PC-9 (cell line): ENCODE measurements at places on chromosomes 13 and 19. TPM values are rescaled to one million over a fixed set of nuclear protein-coding genes. Genes with fewer than 3 reads are reported as not detected.
A peak's percentile ranks its signal among the peaks of the same experiment; 100 is the strongest.

DNA sequence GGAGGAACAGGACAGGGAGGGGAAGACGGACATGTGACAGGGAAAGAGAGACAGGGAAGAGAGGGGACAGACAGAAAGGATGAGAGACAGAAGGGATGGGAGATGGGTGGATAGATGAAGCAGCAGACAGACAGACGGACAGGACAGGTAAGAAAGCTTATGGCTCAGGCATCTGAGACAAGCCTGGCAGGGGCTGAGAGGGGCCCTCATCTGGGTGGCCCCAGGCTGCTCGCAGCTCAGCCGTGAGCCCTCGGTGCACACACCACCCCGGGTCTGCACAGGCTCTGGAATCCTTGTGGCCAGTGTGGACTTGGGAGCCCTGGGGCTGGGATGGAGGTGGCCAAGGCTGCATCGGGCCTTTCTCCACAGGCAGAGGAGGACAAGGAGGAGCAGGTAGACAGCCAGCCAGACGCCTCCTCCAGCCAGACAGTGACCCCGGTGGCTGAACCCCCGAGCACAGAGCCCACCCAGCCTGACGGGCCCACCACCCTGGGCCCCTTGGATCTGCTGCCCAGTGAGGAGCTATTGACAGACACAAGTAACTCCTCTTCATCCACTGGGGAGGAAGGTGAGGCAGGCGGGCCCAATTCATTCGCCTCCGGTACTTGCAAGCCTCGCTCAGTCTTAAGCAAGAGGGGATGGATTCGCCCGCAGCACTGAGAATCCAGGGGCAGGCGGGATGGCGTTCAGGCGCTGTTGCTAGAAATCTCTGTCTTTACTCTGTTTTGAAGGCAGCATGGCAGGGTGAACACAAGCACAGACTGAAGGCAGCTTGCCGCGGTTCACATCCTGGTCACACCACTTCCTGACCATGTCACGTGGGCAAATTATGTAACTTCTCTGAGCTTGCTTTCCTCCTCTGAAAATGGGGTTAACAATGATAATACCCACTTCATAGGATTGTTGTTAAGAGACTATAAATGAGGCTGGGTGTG is 14.0 kb downstream of the GRAMD1A start:
- no peak for DNase-seq

- DNase-seq, result no peak
These were observed 87.1 kb downstream of the ZNF486 start for GRCh38 chr19:20254121-20254520.

GRCh38 chr19:5287066-5287465 is 53.5 kb downstream of the PTPRS start:
- DNase-seq, result no peak

The SYT3 gene
- not detected in 2 replicates for total RNA-seq

The ZNF709 gene
- total RNA-seq, result 1.6 and 1.8 TPM in 2 replicates

DNA sequence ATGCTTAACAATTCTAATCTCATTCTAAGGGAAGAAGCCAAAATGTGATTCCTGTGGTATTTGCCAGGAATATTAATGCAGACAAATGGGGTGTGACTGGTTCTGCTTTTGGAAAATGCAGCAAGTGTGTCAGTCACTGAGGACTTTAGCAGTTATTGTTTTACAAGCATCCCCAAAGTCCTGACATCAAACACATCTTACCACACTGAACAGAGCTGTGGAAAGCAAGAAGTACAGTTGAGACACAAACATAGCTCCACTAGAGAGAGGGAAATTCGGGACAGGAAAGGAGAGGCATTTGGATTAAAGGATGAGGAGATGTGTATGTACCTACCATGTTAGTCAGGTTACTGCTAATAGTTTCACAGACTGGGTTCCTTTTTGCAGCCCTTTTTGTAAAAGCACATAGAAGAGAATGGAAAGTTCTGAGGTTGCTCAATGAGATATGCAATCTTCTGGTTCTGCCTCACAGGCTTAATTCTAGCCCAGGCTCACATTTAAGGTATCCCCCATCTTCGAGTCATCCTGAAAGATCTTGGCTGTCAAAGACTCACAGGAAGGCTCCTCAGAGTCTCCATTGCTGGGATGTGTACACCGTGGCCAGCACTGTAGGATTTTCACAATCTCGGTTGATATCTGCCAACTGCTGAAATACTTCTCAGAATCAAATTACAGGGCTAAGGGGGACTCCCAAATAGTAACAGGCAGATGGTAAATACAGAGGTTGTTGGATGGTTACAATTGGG is 316.6 kb downstream of the DNAJC15 start:
- DNase-seq, result no peak

The TMEM86B gene
- 18.1 and 18.4 TPM in 2 replicates for total RNA-seq

The EHD2 gene
- 25.6 and 36.6 TPM in 2 replicates for total RNA-seq

- peak; percentile 69 for DNase-seq
These were observed 71.2 kb upstream of the GTF3A start for GRCh38 chr13:27353166-27353583.

The LILRA1 gene
- total RNA-seq, result not detected in 2 replicates

DNA sequence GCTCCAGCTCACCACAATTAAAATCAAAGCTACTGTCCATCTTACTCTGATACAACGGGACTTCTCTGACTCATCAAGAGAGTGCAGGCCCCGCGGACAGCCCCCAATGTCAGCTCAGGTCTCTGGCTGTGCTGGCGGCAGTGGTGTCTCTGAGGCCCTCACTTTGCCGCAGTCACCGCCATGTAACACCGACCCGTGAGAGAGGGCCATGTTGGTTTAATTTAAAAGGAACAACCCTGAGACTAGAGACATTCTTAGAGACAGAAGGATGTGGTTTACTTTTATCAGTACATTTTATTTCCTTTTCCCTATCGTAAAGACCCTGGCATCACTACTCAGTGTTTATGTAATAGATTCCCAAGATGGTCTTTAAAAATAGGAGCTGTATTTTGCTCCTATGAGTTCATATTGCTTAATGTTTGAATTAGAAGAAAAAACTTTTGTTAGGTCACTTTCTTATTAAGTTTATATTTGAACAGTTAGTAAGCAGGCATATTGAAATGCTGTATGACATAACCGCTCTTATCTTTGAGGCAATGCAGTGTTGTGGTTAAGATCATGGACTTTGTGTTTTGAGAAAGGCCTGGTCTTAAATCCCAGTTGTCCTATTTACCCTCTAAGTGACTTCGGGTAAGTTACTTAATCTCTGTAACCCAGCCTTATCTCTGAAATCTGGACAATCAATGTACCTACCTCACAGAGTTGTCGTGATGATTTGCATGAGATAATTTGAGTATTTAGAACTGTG is 23.4 kb downstream of the DGKH start:
- no peak for DNase-seq

The VAV1 gene
- total RNA-seq, result 7.5 and 8.2 TPM in 2 replicates
